Activated naive CD4-positive, alpha-beta T cell treated with anti-CD3 and anti-CD28 coated beads, Interleukin-2, amount 10 ng/mL, durations not matched to agents 5 hours and 36 hours (primary cell): ENCODE measurements at places on chromosomes 6 and 20. TPM values are rescaled to one million over a fixed set of nuclear protein-coding genes. Genes with fewer than 3 reads are reported as not detected.

AKAP7 gene
- 9.6 TPM for total RNA-seq

SOX12 gene
- total RNA-seq = 6.6 TPM

FRMD1 gene
- total RNA-seq = not detected

FAM83C gene
- total RNA-seq = not detected

EBF4 gene
- 2.0 TPM for total RNA-seq

HMGCLL1 gene
- total RNA-seq = not detected

BPIFB4 gene
- total RNA-seq = not detected

SLC17A1 gene
- not detected for total RNA-seq

KHDRBS2 gene
- not detected for total RNA-seq

FAM217A gene
- total RNA-seq = not detected

PNLDC1 gene
- 0.43 TPM for total RNA-seq

RIPPLY2 gene
- total RNA-seq = not detected

GJA1 gene
- not detected for total RNA-seq

ERVFRD-1 gene
- total RNA-seq = not detected

KIF25 gene
- total RNA-seq = not detected

FAM209B gene
- 1.1 TPM for total RNA-seq

COL11A2 gene
- total RNA-seq = 0.63 TPM

SPATS1 gene
- total RNA-seq = not detected

GINS1 gene
- total RNA-seq = 17.4 TPM

TNFAIP3 gene
- total RNA-seq = 44.6 TPM

ADAM33 gene
- total RNA-seq = not detected

HLA-DPA1 gene
- total RNA-seq = 30.4 TPM

MEP1A gene
- total RNA-seq = not detected

LY6G5C gene
- 1.8 TPM for total RNA-seq

REM1 gene
- total RNA-seq = not detected

GPR6 gene
- not detected for total RNA-seq

HSPA1L gene
- 3.8 TPM for total RNA-seq

ZHX3 gene
- total RNA-seq = 10.7 TPM

PMEPA1 gene
- 1.1 TPM for total RNA-seq

JPH2 gene
- total RNA-seq = not detected

RALGAPB gene
- total RNA-seq = 33.8 TPM

PAK5 gene
- total RNA-seq = not detected

SLC25A27 gene
- not detected for total RNA-seq

RSPH4A gene
- 0.23 TPM for total RNA-seq

RIPK1 gene
- 29.0 TPM for total RNA-seq

SCGN gene
- total RNA-seq = not detected

CST3 gene
- 0.48 TPM for total RNA-seq

EFCAB8 gene
- 0.18 TPM for total RNA-seq

SGK2 gene
- total RNA-seq = 0.28 TPM

PLCB4 gene
- not detected for total RNA-seq

STX11 gene
- 9.9 TPM for total RNA-seq

RBBP8NL gene
- total RNA-seq = not detected

MAPK13 gene
- total RNA-seq = 46.9 TPM

TCP11 gene
- not detected for total RNA-seq

IMPG1 gene
- not detected for total RNA-seq

CFAP206 gene
- total RNA-seq = not detected

PDYN gene
- not detected for total RNA-seq

BHLHE23 gene
- not detected for total RNA-seq

TUBB2B gene
- not detected for total RNA-seq

PPP1R3G gene
- 0.15 TPM for total RNA-seq

HLA-F gene
- 332 TPM for total RNA-seq

SLC22A2 gene
- total RNA-seq = not detected

L3MBTL1 gene
- 9.3 TPM for total RNA-seq
